ENCODE measurements at places on chromosomes 12 and 14. TPM values are rescaled to one million over a fixed set of nuclear protein-coding genes. Genes with fewer than 3 reads are reported as not detected.

- DNase-seq = no peak
Measured at GRCh38 chr14:21494902-21495762, 16.0 kb downstream of the METTL3 start.

DNA sequence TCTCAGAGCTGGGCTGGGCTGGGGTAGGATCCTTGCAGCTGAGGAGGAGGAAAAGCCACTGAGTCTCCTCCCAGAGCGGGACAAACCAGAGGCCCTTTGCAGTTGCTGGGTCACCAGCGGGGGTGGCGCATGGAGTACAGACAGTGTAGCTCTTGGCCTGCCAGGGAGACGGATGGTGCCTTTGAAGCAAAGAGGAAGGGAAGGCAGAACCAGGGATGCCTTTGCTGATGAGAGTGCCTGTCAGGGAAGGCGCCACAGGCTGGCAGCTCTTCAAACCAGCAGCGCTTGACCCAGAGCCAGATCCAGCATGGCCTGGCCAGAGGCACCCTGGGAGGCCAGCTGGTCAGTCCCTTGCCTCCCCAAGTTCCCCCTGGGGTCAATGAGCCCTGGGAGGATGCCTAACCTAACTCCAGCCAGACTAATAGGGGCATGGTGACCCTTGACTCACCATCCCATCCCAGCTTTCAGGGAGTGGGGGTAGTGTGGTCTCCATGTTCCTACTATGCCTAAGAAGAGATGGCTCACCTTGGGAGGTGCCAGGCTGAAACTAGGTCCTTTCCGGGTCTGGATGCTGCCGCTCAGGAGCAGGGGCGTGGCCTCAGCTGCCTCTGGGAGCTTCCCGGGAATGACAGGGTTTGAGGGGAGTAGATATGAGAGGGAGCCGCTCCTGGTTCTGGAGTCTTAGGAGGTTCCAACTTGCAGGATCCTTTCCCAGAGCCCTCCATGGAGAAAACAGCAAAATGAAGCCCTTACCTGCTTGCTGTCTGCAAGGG lies 19.8 kb downstream of the VASH1 start:
- no peak for DNase-seq

DNA sequence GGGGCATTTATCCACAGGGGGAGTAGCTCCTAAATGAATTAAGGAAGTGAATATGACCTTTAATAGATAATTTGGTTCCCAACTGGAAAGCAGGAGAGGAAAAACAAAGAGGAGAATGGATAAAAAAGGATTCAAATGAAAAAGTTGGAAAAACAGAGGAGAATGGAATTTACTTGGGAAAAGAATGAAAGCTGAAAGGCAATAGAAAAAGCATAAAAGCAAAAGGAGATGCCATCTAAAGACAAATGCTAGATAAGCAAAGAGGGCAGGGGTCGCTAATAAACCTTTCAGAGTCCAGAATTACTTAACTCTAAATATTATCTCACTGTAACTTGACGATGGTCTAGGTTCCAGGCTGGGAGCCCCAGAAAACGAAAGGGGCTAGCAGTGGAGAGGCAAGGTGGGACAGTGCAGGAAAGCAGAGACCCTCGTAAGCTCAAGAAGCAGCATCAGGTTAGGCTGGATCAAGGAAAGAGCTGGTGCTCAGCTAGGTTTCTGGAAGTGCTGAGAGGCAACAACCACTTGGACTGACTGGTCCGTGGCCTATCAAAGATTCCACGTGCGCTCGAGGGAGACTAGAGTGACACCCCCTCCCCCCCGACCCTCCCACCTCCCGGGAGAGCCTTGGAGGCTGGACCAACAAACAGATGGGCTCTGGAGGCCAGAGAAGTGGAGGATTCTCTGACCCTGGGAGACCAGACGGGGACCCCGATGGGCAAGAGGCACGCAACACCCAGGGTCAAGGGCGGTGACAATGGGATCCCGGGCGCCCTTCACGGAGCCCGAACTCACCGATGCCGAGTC lies 1.2 kb downstream of the SLC2A13 start:
- no peak for DNase-seq

GRCh38 chr12:67782573-67782972 lies 134.0 kb downstream of the DYRK2 start:
- no peak for DNase-seq

Gene GPR84
- total RNA-seq = 0.99 TPM

Gene ZNF410
- 92.7 TPM for total RNA-seq

Gene LRRIQ1
- total RNA-seq = not detected
